Adipocyte (in vitro differentiated cells): ENCODE measurements at places on chromosomes 2 and 18.

DNA sequence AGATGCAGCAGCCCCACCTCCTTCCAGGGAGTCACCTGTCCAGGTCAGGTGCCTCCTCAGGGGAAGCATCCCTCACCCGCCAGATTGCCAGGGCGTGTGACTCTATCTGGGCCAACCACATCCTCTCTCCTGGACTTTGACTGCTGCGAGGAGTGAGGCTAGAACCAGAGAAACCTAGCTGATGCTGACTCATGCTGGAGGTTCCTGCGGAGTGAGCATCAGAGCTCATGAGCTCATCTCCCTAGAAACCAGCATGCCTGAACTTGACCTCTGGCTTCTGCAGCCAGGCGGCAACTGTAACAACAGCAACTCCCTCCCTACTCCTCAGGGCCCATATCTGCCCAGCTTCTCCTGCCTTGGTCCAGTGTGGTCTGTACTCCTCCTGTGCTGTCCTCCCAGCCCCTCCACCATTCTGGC is 28.3 kb upstream of the NT5DC4 start:
- peak; percentile 82 for DNase-seq

GRCh38 chr18:14075196-14075595 is 57.0 kb downstream of the ZNF519 start:
- no peak for DNase-seq

DNA sequence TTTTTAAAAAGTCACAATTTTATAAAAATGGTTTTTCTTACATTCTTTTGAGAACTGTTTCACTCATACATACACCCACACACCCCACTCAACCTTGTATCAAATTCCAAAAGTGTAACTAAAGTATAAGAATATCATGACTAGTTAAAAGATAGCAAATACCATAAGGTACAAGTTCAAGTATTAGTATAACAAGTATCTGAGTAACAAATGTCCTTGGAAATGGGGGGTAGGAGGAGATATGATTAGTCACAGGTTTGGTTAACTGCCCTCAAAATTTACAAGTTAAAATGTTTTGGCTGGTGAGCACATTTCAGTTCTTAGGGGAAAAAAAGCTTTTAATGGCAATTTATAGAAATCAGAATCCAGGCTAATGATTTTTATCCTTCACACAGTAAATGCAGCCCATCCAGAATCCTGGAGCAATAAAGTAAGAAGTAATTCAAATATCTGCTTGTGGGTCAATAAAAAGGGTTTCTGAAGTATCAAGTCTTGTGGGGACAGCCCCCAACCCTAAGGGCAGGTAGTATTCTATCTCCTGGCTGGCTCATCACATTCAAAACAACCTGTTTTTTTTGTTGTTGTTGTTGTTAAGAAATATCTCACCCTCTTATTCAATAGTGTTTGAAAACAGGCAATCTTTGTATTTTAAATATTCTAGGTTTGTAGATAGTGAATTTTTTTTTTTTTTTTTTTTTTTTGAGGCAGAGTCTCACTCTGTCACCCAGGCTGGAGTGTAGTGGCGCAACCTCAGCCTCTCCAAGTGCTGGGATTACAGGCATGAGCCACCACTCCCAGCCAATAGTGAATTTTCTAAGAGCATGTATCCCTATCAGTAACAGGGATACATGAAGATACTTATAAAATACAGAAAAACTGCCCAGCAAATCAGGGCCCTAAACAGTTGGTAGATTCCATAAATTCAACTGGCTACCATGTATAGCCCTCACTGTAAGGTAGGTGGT is 14.5 kb downstream of the IAH1 start:
- peak; percentile 39 for DNase-seq

GRCh38 chr2:60699617-60700016 is 56.5 kb upstream of the PAPOLG start:
- no peak for DNase-seq

DNA sequence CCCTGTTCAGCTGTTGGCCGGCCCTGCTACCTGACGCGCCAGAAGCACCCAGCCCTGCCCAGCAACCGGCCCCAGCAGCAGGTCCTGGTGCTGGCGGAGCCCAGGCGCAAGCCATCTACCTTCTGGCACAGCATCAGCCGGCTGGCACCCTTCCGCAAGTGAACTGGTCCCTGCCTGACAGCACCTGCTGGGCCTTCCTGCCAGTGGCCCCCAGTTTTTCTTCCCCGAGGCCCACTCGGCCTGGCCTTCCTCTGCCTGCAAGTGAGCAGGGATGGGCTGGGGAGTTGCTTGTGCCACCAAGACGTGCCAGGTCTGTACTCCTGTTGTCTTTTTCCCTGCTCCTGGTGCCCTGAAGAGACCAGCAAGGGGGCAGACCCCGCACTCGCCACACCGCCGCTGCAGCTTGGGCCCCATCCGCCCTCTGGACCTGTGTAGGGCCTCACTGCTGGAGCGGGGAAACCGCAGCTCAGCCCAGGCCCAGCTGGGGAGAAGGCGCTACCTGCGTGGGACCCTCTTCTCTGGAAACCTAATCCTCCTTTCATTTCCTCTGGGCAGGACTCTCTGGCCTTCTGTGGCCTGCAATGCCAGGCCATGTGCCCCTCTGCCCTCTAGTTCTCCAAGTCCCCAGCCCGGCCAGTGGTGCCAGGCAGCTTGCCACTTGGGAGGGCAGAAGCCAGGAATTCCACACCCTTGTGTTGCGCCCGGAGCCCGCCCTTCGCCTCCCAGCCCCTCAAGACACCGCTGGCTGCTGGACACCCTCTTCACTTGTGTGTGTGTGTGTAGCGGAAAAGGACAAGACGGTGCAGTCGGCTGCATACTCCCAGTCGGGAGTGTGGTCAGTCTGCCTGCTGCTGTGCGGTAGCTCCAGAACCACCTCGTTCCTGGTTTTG is 47.0 kb downstream of the FAM168B start:
- no peak for DNase-seq

GRCh38 chr18:32544088-32544487 is 73.4 kb upstream of the GAREM1 start:
- DNase-seq = peak; percentile 27

DNA sequence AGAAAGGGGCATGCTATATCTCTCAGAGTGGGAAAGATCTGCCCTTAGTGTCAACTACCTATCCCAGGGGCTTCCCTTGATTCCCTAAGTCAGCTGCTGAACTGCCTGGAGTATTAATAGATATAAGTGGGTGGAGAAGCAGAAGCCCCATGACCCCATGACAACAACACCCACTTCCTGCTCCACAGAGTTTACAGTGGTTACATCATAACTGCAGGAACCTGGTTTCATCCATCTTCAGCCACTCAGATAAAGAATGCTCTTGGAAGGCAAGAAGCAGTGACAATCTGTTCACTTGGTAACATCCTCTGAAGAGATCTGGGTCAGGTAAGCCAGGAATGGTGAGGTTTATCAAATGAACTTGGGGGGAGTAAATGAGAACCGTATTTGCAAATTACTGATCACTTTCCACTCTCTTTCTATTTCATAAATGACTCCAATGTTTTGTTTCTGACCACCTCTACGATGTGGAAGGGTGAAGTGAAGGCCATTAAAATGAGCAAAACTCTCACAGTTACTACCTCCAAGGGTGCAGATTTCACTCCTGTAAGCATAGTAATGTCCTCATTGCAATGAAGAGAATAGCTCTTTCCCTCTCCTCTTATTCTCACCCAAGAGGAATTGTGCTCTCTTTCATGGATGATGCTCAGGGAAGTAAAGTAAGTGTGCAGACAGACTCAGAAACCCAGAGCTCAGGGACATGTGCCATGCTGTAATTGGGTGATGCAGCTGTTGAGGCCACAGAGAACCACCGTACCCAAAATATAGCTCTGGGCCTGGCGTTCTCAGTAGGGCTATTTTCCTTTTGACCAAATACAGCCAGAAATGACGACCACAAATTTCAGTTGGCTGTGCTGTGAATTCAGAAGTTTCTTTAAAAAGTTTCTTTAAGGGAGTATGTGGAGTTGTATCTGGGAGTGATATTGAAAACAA is 192.8 kb upstream of the APCDD1 start:
- no peak for DNase-seq

DNA sequence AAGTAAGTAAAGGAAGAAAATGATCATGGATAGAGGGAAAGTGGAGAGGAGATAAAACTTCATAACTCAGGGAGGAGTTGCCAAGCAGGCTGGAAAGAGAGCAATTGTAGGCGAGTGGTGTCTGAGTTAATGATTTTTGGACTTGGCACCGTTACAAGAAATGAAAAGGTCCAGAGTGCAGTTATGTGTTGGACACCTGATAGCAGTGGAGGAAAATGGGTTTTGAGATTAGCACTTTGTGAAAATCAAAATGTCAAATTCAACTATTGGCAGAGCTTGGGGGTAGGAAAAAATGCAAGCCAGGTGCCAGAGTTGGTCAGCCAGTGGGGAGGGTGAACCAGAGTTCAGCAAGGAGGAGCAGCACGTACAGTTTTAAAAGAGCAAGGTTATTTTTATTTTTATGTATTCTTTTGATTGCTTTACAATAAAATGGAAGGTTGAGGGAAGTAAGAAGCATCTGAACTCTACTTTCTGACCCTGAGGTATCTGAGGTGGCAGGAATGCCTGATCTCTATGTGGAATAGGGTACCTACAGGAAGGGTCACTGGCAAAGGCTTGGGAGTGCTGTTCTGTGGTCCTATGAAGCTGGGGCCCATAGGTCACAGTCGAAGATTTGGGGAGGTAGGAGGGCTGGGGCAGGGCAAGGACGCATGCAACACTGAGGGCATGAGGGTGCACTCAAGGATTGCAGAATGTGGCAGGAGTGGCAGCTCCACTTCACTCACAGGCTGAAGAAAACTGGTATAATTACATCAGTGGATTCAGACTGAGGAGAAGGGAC is 127.5 kb downstream of the CD8B2 start:
- no peak for DNase-seq

DNA sequence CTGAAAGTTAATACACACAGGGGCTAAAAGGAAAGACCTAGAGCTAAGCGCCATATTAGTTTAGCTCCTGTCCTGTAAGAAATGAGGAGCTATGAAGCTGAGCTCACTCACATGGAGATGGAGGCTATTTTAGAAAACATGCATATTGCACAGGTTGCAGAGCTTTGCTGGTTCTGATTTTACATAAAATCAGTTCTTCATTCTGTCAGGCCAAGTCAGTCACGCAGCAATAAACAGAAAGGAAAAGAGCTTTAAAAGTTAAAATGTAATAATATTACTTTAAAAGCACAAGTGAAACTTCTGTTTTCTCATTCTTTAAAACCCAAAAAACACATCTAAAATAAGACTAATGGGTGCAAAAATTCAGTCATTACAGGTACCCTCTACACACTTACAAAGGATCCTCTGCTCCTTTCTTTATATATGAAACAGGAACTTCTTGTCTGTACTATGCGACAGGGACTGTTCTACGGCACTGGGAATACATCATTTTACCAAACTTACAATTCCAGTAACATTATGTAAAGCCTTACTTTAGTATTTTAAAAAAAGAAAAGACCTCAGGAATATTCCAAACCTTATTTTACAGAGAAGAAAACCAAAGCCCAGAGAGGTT is 113.8 kb downstream of the THADA start:
- DNase-seq = no peak

GRCh38 chr2:156818944-156819343 is 382.8 kb downstream of the GPD2 start:
- peak; percentile 26 for DNase-seq

DNA sequence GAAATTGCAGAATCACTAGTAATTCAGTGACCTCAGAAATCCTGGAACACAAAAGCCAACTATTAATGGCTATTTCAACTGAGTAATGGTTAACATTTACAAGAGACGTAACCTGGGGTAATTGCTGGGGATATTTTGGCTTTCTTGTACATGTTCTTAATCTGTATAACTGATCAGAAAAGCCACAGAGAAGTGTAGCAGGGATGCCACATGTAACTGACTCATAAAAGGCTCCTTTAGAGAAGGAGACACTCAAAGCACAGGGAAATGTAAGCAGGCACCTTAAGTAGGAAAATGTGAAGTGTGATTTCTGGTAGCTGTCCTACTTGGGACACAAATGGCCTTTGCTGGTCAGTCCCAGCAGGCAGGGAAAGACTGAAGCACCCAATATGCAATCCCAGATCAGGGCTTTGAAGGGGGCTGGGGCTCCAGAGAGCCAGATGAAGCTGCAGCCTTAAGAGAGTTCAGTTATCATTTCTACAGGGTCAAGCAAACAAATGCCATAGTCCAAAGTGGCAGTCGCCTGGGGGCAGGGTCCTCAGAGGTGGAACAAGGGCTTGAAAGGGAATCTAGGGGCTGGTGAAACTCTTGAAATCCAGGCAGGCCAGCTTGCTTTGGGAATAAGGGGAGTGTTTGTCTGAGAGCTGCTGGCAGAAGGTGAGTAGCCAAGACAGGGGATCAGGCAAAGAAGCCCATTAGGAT is 7.2 kb upstream of the SPOPL start:
- DNase-seq = no peak

DNA sequence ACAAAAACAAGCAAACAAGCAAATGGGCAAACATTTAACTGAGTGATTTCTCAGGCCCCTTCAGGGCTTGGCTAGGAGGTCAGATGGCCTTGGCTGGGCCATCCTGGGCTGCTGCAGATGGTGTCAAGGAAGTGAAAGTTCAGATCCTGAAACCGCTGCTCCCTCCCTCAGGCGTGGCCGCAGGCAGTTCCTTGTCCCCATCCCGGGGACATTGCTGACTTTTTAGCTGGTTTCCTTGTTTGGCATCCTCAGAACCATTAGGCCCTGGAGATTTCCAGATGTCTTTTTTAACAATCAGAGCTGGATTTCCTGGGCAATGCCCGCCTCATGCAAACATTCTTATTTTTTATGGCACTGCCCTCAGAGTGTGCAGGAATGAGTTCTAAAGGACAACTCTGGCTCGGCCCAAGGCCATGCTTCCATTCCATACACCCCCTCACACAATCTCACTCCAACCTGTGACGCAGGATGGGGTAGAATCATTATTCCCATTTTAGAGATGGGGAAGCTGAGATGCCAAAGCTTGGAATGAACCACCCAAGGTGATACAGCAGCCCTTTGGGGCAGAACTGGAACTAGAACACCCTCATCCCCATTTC is 86.1 kb upstream of the ZCCHC2 start:
- DNase-seq = no peak

- no peak for DNase-seq
Observed at GRCh38 chr2:239208465-239209180, 192.2 kb downstream of the HDAC4 start.

- DNase-seq = no peak
Observed at GRCh38 chr2:71997843-71998242, 149.8 kb downstream of the CYP26B1 start.

GRCh38 chr2:118705032-118705431 is 142.4 kb downstream of the EN1 start:
- DNase-seq = peak; percentile 21

DNA sequence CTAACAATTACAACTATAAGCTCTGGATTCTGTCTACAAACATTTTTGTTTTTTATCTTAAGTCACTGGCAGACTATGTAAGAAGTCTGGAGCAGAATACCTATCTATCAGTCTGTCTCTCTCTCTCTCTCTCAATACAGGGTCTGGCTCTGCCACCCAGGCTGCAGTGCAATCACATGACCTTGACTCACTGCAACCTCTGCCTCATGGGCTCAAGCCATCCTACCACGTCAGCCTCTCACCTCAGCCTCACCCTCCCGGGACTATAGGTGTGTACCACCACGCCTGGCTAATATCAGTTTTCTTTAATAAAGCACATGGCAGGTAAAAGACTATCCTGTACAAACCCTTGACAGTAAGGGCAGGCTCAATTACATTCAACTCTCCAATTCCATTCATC is 96.9 kb downstream of the OSBPL1A start:
- no peak for DNase-seq

GRCh38 chr18:4058179-4058578 is 396.9 kb downstream of the DLGAP1 start:
- no peak for DNase-seq

- peak; percentile 59 for DNase-seq
Observed at GRCh38 chr2:60554074-60554645, 706 bp upstream of the BCL11A start.

- DNase-seq = peak; percentile 83
Observed at GRCh38 chr2:64943387-64944150, 45.6 kb upstream of the SLC1A4 start.
